ENCODE measurements at places on chromosomes 5 and 9.

- no peak for DNase-seq
Measured at GRCh38 chr5:142316051-142316450, 8.8 kb downstream of the SPRY4 start.

GRCh38 chr9:18111146-18111545 is 362.8 kb upstream of the ADAMTSL1 start:
- no peak for DNase-seq

DNA sequence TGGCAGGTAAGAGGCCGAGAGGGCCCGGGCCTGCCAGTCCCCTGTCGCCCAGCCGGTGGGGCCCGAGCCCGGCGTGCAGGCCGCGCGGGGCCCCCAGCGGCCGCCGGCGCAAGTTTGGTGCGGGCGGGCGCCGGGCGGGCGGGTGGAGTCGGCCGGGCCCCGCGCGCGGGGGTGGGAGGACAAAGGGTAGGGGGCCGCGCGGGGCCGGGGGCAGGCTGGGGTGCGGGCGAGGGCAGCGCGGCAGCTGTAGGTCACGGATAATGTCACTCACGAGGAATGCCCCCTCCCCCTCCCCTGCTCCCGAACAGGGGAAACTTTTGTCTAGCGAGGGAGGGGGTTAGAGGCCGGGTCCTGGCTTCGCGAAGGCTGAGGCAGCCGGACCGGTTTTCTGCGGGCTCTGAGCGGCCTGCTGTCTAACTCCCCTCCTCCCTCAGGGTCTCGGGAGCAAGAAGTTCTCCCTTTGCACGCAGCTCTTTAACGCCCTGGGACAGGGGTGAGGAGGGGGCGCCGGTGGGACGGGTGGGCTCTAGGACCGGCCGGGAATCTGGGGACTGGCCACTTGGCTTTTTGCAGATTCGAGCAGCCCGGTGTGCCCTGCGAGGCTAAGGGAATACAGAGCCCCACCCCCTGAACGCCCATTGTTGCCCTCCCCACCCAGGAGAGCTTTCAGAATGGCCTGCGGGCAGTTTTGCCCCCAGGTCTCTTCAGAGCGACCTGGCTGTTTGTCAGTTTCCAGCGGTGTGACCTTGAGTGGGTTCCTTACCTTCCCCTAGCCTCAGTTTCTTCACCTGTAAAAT is 21.3 kb upstream of the NDST1 start:
- no peak for DNase-seq

DNA sequence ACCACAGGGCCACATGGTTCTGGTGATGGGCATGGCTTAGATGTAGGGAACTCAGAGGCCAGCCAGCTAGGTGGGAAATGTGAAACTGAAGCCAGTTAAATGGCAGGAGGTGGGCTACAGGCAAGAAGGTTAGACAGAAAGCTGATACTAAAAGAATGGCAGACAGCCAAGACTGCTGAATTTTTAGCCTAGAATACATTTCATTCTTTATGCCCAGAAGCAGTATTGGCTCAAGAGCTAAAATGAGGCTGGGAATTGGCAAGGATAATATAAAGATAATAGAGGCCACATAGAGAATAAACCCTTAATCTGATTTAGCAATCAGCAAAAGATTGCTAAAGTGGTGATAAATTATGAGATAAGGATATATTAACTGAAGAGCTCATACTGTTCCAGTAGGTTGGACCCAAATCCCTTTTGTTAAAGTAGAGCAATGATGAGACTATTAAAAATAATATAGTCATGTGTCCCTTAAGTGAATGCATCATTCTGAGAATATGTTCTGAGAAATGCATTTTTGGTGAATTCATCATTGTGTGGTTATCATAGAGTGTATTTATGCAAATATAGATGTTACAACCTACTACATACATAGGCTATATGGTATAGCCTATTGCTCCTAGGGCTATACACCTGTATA is 234.3 kb downstream of the CHSY3 start:
- DNase-seq = no peak

DNA sequence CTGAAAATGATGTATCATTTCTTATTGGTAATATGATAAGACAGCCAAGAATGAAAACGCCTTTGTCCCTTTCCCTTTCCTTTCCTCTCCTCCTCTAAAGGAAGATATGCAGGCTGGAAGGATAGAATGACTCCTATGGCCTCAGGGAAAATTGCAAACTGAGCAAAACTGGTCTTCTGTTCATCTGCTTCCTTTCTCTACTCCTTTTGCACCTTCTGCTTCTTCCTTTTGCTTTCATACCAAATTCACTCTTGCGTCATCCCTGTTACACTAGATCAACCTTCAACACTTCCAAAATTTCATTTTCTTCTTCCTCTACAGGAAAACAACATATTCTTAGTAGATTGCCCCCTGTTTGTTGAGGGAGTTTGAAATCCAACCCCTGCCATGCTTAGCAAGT is 234.1 kb downstream of the ADAMTS6 start:
- no peak for DNase-seq
